Epithelial cell of prostate (primary cell): ENCODE measurements at places on chromosomes 2 and 18.

DNA sequence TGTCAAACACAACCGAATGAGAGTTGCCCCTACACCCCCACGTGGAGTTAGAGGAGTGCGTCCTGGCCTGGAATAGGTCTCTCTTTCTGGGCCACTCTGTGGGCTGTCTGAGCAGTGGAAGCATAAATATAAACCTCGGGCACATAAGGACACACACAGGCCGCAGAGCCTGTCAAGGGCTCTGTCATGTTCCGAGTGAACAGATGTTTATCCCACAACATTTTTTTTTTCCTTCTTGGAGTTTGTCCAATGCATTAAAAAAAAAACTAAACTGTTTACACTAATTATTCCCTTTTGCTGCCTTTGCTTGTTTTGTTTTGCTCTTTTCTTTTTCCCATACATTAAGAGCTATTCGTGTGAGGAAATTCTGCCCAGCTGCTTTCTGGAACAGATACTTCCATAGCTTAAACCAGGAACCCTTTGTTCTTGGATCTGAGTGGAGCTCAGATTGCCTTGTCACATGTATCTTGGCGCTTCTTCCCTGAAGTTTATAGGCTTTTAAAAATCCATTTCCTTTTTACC lies 228.3 kb upstream of the FOSL2 start:
- no peak for DNase-seq

DNA sequence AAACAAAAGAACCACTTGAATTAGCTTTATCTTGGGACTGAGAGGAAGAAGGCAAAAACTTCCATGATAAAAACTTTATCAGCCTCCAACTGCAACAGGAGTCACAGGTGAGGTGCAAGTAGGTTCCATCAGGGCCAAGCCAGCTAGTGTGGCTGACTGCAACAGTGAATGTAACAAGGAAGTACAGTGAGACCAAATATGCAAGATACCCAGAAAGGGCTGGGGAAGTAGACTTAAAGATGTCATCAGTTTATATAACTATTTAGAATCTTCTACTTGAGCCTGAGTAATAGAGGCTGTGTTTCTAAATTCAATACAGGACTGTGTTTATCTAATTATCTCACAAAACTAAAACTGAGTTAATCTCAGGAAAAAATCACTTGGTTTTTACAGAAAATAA lies 14.8 kb downstream of the PLEKHM3 start:
- DNase-seq = no peak

DNA sequence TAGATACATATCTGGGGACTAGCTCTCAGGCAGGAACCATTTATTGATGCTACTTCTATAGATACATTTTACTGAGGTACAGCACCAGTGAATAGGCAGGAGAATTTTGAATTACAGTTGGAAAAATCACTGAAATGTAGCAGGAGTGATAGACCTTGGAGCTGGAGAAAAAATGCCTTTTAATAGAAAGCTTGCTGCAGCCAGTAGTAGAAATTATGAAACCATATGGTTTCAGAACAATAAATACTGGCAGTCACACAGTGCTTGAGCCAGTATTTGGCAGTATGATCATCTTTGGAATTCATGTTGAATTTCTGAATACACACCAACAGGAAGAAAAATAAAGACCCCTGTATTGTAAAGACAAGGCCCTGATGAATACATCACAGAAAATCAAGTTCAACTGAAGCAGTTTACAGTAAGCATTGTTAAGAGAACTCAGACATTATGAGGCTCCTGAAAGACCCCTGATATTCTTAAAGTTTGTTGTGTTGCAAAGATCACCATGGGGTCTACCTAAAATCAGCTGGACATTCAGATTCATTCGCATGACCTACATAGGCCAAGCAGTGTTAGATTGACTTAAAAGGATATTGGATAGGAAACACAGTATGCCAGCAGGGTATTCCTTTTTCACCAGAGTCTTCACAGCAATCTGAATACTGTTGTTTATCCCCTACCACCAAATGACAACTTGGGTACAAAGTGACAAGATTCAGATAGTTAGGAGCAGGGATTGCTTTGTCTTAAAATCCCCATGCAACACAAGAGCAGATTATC lies 139.0 kb downstream of the EHBP1 start:
- DNase-seq = no peak

- no peak for DNase-seq
These were observed 58.1 kb downstream of the SH2D6 start for GRCh38 chr2:85476624-85477023.

DNA sequence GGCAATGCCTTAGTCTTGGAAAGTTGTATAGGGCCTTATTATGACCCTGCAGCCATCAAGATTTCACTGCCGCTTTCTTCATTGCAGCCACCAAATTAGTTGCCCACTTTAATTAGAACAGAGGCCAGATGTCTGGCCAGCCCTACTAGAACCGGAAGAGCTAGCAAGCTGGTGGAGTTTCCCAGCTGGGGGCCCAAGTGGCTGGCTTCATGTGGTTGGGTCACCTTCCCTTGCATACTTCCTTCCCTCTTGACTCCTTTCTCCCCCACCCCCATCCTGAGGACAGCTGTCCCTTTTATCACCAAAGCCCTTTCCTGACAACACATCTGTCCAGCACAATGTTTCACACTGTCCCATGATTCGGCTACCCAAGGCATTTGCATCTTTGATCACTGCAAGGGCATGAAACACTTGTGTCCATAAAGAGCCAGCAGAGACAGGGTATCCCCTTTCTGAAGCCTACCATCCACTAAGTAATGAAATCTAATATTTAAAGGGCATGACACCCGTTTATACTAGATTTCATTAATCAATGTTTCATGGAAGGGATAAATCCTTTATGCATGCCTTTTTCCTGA lies 187.2 kb downstream of the BCL11A start:
- DNase-seq = no peak

DNA sequence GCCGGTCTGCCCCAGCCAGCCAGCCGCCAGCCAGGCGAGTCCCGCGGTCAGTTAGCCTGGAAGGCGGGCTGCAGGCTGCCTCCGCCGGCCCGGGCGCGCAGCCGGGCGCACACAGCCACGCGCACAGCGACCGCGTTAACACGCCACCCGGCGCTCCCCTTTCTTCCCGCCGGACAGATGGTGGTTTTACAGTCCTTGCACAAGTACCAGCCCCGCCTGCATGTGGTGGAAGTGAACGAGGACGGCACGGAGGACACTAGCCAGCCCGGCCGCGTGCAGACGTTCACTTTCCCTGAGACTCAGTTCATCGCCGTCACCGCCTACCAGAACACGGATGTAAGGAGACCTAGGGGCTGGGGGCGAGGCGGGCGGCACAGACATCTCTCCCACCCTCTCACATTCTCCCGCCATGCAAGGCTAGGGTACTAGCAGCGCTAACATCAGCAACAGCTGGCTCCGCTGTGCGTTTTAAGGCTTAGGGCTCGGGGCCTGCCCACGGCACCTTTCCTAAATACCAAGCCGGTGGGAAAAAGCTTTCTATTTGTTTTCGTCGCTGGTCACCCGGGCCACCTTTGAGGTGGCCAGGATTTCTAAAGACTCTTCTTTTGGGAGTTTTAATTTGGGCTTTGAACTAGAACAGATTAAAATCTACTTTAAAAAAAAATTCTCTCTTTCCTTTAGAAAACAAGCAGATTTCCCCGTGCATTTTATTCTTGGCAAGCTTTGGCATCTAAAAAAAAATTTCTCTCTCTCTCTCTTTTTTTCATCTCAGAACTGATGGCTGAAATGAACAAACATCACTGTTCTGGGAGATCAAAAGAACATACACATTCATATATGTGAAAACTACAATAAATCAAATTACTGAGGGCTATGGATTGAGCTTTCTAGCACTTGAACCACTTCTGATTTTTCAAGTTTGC lies 2.9 kb downstream of the TBR1 start:
- no peak for DNase-seq

GRCh38 chr2:24855726-24856125 lies 62.5 kb downstream of the CENPO start:
- DNase-seq = no peak

GRCh38 chr2:217617616-217618022 lies 385.2 kb downstream of the TNS1 start:
- DNase-seq = no peak
